ENCODE measurements at places on chromosomes 3 and 15.

GRCh38 chr15:100672959-100673358 lies 70.6 kb downstream of the ASB7 start:
- DNase-seq: no peak

GRCh38 chr3:114904633-114905032 lies 242.5 kb downstream of the ZBTB20 start:
- no peak for DNase-seq

DNA sequence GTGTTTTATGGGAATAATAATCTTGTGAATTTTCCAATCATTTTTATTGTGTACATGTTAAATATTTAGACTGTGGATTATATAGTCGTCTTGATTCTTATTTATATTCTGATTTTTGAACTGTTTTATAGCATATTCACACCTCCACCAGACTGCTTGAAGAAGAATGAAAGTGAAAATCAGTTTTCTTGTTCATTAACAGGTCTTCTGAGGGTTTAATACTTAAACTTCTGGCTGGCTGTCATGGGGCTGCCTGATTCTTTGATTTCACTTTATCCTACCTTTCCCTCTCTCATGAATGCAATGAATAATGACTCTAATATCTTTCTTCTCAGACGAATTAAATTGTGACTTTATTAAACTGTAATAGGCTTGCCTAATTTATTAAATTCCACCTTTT lies 56.2 kb downstream of the ATP2C1 start:
- no peak for DNase-seq

DNA sequence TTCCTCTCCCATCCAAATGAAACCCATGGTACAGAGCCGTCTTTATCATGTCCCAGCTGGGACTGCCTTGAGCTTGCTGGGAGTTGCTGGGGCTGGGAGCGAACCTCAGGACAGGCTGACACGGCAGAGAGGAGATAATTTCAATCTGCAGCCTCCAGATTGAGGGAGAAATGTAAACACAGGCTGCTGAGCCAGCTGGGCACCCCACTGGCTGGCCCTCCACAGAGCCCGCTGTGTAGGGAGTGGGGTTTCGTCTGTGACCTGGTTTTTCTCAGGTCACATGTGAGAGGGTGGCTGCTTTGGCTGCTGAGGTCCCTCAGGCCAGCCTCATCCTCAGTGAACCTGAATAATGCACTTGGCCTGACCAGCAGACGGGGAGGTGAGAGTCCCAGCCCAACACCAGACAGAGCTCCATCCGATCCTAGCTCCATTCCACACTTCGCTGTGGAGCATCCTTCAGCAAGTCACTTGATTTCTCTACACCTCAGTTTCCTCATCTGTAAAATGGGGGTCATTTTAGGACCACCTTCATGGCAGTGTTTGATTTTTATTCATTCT lies 121.6 kb upstream of the MRPS22 start:
- DNase-seq: no peak

DNA sequence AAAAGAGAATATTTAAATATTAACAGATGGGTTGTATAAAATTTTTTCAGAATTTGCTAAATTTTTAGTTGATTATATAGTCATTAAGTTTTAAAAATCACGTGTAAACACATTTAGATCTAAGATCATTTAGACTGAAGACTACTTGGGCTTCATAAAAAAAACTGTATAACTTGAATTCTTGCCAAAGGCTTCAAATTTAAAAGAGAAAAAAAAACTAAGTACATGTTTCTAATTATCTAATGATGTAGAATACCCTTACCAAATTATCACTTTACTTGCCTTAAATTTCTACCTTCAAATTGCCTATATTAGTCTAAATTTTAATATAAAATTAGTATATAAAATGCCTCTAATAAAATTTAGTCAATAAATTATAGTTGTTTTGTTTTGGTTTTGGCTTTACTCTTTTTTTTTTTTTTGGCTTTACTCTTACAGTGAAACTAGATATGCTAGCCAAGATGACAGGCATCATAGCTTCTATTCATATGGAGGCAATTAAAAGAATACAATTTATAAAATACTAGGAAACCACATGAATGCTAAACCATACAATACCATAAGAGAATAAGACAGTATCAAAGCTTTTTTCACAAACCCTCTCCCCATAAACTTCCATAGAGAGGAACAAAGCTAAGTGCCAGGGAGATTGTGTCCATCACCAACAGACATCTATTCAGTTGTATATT lies 183.1 kb upstream of the KCNMB2 start:
- no peak for DNase-seq

GRCh38 chr15:101543431-101543830 lies 53.9 kb upstream of the PCSK6 start:
- DNase-seq: no peak

DNA sequence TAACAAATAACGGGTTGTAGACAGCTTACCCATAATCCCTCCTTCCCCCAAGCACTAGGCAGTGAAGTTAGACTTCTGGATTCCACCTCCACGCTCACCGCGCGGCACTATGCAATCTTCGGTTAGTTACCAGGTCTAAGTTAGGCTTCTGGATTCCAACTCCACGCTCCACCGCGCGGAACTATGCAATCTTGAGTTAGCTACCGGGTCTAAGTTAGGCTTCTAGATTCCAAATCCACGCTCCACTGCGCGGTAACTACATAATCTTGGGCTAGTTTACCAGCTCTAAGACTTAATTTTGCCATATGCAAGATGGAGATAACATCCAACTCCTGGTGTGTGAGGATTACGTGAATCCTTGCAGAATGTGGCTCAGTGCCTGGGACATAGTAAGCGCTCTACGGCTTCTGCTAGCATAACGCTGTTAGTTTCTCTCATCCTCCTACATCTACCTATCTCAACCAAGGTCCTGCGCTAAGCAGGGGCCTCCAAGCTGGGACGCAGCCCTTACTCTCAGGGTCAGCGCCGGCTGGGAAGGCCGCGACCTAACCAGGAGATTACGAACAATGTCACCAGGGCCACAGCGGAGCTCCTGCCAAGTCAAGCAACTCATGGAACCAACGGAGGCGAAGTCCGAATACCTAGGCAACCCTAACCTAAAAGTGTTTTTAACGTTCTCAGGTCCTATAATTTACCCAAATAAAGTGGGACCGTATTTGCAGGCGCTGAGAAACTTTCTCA lies 497 bp upstream of the RPLP1 start:
- no peak for DNase-seq

Data from AG20443 (cell line).